Renal cortex interstitium (tissue), 15 donors: ENCODE measurements at places on chromosomes 11 and 22. TPM values are rescaled to one million over a fixed set of nuclear protein-coding genes. Genes with fewer than 3 reads are reported as not detected.

DNA sequence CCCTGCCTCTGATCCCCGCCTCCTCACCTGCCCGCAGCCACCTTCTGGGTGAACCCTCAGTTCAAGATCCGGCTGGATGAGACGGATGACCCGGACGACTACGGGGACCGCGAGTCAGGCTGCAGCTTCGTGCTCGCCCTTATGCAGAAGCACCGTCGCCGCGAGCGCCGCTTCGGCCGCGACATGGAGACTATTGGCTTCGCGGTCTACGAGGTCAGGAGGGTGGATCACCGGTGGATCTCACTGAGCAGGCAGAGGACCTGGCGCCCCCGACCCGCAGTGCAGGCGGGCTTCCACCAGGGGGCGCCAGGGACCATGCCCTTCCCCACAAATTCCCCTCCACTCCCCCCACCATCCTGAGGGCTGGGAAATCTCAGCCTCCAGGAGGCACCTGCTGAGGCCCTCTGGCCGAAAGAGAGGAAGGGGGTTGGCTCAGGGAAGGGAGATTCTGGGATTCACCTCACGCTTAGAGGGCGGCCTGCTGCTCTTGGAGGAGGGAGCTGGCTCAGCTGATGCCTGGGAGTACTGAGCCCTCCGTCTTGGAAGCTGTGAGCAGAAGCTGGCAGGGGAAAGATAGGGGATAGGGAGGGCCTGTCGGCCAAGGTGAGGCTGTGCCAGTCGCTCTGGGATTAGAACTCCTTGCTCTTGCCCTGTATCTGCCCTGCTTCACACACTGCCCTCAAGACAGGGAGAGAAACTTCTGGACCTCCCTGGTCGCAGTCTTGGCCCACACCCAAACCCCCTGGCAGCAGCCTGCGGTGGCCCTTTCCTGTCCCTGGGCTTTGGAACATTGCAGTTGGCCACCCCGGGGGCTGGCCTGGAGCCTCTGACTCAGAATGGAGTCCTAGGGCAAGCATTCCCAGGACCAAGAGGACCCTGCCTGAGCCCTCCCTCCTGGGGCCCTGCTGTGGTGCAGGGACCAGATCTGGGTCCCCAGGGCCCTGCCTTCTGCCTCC, 23.2 kb downstream of the CAPN1 start:
- no peak for DNase-seq

- DNase-seq, result no peak
Observed at GRCh38 chr11:111391328-111392124, 12.5 kb upstream of the POU2AF1 start.

DNA sequence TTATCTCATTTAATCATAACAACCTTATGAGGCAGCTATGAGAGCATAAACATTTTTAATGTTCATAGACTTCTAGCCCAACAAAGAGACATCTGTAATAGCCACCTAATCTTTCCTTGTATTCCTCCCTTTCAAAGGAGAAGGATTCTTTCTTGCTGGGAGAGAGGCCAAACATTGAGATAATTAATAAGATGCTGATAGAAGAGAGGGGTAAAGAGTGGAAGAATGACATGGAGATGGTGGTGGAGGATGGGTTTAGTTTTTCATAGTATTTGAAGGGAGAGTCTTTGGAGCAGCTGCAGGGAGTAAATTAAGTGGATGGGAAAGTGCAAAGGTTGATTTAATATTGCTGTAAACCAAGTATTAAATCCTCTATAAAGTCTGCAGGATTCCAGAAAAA, 57.9 kb downstream of the ARL14EP start:
- no peak for DNase-seq

DNA sequence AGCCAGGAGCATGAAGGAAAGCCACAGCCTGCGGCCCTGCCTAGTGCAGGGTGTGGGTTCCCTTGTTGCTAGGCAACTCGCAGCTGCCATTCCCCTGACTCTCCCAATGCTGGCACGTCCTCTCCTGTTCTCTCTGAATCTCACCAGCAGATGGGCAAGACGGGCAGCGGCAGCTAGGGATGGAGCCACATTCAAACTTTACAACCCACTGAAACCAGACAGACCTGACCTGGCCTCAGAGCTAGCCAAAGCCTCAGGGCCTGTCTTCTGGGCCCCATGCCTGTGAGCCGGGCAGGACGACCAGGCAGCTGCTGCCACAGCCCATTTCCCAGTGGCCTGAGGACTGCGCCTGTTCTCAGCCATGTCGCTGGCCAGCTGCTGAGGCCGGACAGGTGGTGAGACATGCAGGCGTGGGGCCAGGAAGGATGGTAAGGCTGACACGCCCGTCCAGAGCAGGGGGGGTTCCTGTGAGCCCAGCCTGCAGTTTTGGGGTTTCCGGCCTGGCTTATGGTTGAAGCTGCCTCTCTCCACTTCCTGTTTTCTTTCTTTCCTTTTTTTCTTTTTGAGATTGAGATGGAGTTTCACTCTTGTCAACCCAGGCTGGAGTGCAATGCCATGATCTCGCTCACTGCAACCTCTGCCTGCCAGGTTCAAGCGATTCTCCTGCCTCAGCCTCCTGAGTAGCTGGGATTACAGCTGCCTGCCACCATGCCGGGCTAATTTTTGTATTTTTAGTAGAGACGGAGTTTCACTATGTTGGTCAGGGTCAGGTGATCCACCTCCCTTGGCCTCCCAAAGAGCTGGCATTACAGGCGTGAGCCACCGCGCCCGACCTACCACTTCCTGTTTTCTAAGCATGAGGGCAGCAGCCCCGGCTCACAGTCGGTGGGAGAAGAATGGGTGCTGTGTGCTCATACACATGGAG, 4.1 kb downstream of the SUN2 start:
- DNase-seq, result no peak

- no peak for DNase-seq
Observed at GRCh38 chr11:60485987-60486386, 6.6 kb upstream of the MS4A12 start.

- no peak for DNase-seq
Observed at GRCh38 chr11:27699242-27699925, 871 bp downstream of the BDNF start.

DNA sequence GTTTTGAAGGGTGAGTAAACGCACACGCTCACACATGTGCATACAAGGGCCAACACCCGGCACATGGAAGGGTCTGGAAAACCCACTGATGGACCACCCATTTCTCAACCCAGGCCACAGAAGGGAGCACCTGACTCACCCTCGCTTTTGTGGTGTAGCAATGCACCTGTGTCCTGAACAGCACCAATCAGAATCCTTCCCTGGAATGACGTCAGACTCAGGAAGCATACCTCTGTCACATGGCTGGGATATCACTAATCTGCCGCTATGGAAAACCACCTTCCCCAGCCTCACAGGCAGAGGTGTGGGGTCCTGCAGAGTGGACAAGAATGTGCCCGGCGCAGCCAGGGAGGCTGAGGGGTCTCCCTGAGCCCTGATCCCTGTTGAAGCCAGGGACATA, 9.0 kb upstream of the OSM start:
- no peak for DNase-seq

GRCh38 chr11:104343578-104343977, 179.6 kb upstream of the PDGFD start:
- DNase-seq, result no peak

DNA sequence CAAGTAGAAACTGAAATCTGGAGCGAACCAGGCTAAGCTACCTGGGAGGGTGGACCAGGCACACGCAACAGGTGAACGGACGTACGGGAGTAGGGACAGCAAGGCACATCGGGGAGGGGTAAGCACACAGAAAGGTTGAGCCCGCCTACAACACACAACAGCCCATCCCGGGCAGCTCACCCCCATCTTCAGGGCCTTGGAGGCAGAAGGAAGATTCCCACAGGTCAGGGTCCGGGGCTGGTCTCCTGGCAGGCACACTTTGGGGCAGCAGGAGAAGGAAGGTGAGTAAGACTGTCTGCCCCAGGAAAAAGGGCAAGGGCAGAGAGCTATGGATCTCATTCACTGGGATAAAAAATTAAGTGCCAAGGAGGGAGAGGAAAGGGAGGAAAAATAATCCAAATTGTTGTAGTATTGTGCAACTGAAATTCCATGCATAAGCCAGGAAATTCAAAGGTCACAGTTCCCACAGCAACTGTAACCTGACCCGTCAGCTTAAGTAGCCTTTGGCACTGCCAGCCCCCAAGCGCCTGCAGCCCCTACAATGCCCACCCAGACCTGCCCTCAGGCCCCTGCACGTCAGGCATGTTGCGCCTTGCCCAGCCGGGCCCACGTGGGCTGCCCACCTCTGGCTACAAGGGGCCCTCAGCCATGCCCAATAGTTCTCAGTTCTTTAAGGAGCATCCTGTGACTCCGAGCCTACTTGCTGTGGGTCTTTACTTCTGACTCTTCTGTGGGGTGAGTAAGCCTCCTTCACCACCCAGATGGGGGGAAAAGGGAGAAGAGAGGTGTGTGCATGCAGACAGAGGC, 51.8 kb downstream of the MICAL3 start:
- no peak for DNase-seq

DNA sequence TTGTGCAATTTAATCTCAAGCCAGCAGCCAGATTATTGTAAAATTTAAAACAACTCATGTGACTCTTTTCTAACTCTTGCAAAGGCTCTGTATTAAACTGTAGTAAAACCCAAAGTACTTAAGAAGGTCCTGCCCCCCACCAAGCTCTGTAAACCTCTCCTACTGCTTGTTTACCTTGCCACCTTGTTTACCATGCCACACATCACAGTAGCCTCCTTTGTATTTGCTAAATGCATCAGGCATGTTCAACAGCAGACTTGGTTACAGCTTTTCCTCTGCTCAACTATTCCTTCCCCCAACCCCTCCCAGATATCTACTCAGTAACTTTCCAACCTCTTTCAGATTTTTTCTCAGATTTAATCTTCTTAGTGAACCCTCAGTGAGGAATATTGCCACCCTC, 861.6 kb downstream of the METTL15 start:
- DNase-seq, result no peak

- DNase-seq, result no peak
Observed at GRCh38 chr11:86755146-86755545, 45.2 kb upstream of the PRSS23 start.

GRCh38 chr11:14892577-14892976, 546 bp upstream of the CYP2R1 start:
- no peak for DNase-seq

GRCh38 chr11:107043242-107044006, 25.1 kb upstream of the GUCY1A2 start:
- no peak for DNase-seq

DNA sequence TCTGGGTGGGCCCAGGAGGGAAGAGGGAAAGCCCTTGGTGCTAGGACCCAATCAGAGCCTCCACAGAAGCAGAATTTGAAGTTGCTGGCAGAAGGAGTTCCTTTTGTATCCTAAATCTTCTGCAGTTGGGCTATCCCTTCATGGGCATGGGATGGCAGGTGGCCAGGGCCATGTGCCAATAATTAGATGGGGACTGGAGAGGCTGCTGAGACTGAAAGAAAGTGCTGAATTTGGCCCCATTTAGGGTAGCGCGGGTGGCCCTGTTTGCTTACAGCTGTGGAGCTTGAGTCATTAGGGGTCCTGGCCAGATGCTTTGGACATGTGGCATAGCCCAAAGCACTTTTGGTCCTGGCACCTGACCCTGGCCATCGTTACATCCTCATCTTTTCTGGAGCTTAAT, 27.1 kb downstream of the PARVA start:
- DNase-seq, result no peak

GRCh38 chr11:28482666-28483065, 374.5 kb downstream of the METTL15 start:
- DNase-seq, result no peak

- DNase-seq, result no peak
Observed at GRCh38 chr22:26887456-26887855, 230.1 kb downstream of the MIAT start.

DNA sequence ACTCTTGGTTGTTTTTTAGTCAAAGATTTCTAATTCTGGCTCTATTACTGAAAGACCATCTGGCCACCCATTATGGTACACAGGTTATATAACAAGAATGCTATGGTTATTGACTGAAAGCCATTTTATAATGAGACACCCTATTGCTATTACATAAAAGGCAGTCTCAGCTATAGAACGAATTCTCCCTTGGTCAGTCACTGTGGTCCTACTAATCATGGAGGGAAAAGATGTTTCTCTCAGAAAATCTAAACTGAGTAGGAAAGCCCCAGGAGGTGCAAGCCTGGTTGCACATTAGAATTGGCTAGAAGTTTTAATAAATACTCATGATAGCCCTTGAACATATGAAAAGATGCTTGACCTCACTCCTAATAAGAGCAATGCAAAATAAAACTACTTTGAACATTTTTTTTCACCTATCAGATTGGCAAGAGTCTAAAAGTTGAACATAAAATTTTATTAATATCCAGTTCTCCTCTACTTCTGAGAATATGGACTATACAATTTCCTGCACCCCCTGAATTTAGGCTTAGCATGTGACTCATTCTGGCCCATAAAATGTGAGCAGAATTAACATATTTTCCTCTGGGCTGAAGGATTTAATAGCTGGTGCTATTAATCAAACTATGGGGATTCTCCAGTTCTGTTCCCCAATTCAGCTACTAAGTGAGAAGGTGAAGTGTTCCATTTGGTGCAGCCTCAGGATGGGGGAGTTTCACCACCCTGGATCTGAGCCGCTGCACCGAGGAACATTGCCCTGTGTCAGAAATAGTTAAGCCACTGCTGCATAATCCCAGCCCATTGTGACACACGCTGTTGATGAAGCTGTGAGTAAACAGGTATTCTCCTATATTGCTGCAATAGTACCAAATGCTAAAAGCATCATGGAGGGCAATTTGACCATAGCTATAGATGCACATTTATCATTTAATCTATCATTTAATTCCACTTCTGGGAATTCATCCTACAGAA, 11.5 kb upstream of the CRKL start:
- no peak for DNase-seq

The ARHGAP20 gene
- 4.5 TPM for polyA plus RNA-seq

The C11orf86 gene
- polyA plus RNA-seq, result not detected

The DNAL4 gene
- polyA plus RNA-seq, result 38.3 TPM

The WBP2NL gene
- polyA plus RNA-seq, result 7.4 TPM

The C22orf42 gene
- not detected for polyA plus RNA-seq

The ARHGAP8 gene
- 27.4 TPM for polyA plus RNA-seq

The NPTXR gene
- polyA plus RNA-seq, result 5.5 TPM

The HEPHL1 gene
- polyA plus RNA-seq, result not detected

The PPP2R5B gene
- polyA plus RNA-seq, result 18.4 TPM
